ENCODE measurements at places on chromosomes 7 and 10. TPM values are rescaled to one million over a fixed set of nuclear protein-coding genes. Genes with fewer than 3 reads are reported as not detected.

TMEM196 gene
- total RNA-seq: 0.31 TPM

GRCh38 chr10:85212526-85212925, 884.1 kb downstream of the CCSER2 start:
- DNase-seq: no peak

GRCh38 chr10:123879606-123880257, 11.9 kb downstream of the CPXM2 start:
- DNase-seq: no peak

ZNF282 gene
- total RNA-seq: 46.6 TPM

C10orf105 gene
- 0.34 TPM for total RNA-seq

LRRC61 gene
- 14.1 TPM for total RNA-seq

CYP2W1 gene
- 0.44 TPM for total RNA-seq

DBF4 gene
- 12.1 TPM for total RNA-seq

WNT2 gene
- 2.2 TPM for total RNA-seq

DNA sequence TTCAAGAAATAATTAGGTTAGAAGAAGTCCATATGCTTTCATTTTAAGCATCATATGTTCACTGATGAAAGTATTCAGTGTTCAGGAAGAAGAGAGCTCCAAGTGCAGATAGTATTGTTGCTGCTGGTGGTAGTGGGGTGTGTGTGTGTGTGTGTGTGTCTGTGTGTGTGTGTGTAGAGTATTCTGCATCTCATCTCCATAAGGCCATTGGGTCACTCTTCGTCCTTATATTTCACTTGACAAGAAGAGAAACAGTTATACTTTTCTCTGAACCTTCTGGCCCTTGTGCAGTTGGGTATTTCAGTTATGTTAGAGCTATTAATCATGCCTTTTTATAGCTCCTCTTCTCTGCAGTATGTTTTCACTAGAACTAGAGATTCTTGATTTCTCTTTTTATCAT, 26.2 kb downstream of the ADAM22 start:
- DNase-seq: no peak

DNA sequence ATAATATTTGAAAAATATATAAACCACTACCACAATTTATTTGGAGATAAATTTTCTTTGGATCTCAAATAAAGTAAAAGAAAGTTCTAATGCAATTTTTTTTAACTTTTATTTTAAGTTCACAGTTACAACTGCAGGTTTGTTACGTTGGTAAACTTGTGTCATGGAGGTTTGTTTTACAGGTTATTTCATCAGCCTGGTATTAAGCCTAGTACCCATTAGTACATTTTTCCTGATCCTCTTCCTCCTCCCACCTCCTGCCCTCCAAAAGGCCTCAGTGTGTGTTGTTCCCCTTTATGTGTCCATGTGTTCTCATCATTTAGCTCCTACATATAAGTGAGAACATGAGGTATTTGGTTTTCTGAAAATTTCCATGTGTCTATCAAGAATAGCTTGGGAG, 54.5 kb downstream of the CAV1 start:
- no peak for DNase-seq

PRF1 gene
- 4.1 TPM for total RNA-seq

- DNase-seq: no peak
These were observed 7.8 kb downstream of the NPS start for GRCh38 chr10:127556916-127557315.

Measured in ureter (tissue), 1 donor.